ENCODE measurements at places on chromosomes 1 and 21.
A peak's percentile ranks its signal among the peaks of the same experiment; 100 is the strongest.

- no peak for DNase-seq
These were observed 42.5 kb upstream of the GPR52 start for GRCh38 chr1:174405219-174405618.

DNA sequence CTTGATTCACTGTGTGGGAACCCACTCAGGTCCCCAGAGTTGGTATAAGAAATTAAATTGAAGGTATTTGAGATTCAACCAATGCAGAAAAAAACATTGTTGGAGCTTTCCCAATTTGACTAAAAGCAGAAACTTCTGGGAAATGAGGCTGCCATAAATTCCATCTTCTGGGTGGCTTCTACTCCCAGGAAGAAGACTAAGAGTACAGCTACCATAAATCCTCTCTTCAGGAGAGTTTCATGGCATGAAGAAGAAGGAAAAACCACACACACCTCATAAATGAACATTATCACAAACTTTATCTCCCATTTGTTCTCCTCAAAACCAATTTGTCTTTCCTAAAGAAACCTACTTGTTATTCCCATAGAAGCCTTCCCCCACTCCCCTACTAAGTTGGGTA, 283.9 kb downstream of the DPYD start:
- DNase-seq = no peak

- no peak for DNase-seq
These were observed 817.9 kb downstream of the PLA2G4A start for GRCh38 chr1:187646536-187647107.

DNA sequence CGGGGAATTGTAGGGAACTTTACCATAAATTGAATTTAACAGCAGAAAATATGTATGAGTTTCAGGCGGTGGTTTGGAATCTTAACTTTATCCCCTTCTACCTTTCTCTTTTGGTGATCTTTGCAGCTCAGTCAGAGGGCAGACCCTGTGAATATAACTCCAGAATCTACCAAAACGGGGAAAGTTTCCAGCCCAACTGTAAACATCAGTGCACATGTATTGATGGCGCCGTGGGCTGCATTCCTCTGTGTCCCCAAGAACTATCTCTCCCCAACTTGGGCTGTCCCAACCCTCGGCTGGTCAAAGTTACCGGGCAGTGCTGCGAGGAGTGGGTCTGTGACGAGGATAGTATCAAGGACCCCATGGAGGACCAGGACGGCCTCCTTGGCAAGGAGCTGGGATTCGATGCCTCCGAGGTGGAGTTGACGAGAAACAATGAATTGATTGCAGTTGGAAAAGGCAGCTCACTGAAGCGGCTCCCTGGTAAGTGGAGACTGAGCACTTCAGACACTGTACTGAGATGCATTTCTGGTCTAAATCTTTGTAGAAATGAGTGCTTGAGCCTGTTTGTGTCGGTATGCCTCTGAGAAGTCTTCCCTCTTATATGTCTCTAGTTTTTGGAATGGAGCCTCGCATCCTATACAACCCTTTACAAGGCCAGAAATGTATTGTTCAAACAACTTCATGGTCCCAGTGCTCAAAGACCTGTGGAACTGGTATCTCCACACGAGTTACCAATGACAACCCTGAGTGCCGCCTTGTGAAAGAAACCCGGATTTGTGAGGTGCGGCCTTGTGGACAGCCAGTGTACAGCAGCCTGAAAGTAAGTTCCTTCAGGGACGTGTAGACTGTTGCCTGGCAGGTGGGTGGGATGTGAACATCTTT, 1.5 kb downstream of the CCN1 start:
- DNase-seq = no peak

GRCh38 chr1:88595355-88596002, 88.6 kb upstream of the PKN2 start:
- DNase-seq = peak; percentile 12

- DNase-seq = no peak
These were observed 151.1 kb downstream of the PLXNA2 start for GRCh38 chr1:208093046-208093445.
